Stimulated activated CD4-positive, alpha-beta T cell treated with anti-CD3 and anti-CD28 coated beads, Interleukin-12 subunit alpha, Interleukin-12 subunit beta, amount 100 ng/mL, for 4 hours (primary cell): ENCODE measurements at places on chromosomes 3 and 15.

DNA sequence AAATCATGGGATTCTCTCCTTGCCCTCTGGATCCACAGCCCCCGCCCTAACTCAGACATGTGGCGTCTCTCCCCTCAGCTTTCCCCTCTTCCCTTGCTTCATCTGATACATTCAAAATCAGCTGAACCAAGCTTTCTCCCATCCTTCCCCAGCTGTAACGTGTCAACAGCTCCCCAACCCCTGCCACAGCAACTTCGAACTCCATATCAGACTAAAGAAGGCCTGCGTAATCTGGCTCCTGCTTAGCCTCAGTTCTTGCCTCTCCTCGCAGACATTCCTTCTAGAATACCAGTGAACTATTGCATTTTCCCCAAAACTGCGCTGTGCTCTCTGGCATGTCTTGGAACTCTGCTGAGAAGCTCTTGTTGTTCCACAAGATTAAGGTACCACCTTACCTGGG, 18.3 kb downstream of the B4GALT4 start:
- no peak for DNase-seq

DNA sequence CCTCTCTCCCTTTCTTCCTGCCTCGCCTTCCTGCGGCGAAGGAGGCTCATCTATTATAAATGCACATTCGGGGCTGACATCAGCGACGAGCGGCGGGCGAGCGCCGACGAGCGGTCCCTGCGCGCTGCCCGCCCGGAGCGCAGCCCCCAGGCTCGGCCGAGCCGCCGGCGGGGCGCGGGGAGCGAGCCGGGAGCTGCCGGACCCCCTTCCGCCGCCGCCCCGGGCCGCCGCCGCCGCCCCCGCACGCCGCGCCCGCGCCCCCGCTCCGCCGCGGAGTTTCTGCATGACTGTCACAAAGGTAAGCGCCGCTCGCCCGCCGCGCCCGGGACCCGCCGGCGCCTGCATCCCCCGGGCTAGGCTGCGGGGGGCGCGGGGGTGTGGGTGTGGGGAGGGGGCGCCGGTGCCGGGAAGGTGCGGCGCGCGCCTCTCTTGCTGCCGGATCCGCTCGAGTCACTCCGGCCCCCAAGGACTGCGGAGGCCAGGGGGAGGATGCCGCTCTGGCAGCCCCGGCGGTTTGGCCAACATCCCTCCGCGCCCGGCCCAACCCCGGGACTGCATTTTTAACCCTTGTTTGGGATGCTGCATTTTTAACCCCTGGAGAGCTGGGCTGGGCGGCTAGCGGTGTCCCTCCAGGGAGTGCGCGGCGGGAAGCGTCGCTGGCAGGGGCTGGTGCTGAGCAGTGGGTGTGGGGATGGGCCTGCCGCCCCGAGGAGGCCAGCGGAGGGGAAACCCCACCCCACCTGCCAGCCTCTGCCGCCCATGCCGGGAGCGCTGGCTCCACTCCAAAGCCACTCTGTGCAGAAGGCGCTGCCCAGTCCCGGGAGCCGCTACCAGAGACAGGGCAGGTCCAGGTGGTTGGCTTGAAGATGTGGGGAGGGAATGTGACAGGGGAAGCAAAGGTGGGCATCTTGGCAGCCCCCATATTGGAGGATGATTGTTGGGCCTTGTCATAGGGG, at the start of gene CORO2B:
Gene CORO2B, plus strand, starts transcription at position 14 of the 956 bp plus-strand sequence. Its CDS starts 270 bp downstream, at position 284.
- DNase-seq: peak; percentile 11

- no peak for DNase-seq
These were observed 11.2 kb downstream of the HERC1 start for GRCh38 chr15:63822580-63822979.

- no peak for DNase-seq
These were observed 24.5 kb upstream of the NEDD4 start for GRCh38 chr15:56017920-56018319.

DNA sequence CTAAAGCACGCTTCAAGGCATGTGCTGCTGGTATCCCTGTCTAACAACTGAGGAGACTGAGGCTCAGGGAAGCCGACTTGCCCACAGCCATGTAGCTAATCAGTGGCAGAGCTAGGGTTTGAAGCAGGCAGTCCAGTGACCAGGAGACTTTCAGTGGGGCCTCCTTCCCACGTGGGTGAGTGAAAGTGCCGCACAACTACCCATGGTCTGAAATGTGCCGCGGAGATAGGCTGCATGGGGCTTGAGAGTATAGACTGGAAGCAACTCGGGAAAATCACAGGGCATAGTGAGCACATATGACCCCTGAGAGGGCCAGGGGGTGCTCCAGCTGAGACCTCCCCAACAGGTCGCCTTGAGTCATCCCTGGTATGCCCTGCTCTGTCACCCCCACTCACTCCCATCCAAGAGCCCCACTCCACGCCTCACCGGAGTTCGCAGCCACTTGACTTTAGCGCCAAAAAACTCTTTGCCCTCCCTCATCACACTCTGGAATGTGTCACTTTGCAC, 19.1 kb downstream of the FAM174B start:
- no peak for DNase-seq

DNA sequence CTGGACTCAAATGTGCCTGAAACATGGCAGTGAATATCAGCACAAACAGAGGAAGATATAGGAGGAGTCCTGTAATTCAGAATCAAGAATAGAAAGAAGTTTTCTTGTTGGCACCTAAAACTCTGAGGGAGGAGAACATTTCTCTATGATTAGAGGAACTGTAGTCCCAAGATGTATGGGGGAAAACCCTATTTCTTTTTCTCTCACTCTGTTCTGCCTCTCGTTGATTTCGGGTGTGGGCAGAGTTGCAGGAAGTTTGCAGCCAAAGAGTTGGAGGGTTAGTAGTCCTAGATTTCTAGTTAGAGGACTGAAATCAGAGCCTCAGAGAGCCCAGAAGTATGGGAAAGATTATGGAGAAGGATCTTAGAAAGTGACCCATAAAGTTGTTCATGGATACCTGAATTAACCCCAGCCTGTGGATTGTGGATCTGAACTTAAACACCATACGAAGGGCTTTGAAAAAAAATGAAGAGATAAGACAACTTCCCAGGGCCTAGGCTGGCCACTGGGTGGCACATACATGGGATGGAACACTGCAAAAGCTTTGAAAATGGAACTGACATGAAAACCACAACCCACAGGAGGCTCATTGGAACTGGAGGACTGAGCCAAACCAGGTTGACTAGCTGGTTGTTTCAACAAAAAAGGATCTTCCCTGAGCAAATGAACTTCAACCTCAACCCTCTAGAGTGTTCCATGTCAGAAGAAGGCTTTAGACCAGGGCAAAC, 34.6 kb downstream of the FMN1 start:
- DNase-seq: no peak

- no peak for DNase-seq
These were observed 7.2 kb upstream of the LAMB2 start for GRCh38 chr3:49140080-49140479.

DNA sequence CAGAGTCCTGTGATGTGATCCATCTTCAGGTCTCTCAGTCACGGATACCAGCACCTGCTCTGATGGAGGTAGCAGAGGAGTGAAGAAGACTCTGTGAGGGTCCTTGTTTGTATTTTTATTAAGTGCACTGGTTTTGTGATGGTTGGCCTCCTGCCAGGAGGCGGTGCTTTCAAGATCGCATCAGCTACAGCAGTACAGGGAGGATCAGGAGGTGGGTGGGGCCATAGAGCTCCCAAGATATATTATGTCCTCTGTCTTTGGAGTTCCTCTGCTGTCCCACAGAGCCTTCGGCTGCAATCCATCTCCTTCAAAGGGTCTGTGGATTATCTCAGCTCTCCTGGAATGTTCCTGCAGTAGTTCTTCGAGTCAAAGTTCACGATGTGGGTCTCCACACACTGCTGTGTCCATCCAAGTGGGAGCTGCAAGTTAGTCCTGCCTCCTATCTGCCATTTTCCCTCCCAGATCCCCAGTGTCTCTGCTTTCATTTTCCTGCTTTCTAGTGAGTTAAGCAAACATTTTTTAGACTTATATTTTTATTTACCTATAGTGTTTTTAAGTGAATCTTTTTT, 54.7 kb downstream of the TM2D3 start:
- DNase-seq: no peak

DNA sequence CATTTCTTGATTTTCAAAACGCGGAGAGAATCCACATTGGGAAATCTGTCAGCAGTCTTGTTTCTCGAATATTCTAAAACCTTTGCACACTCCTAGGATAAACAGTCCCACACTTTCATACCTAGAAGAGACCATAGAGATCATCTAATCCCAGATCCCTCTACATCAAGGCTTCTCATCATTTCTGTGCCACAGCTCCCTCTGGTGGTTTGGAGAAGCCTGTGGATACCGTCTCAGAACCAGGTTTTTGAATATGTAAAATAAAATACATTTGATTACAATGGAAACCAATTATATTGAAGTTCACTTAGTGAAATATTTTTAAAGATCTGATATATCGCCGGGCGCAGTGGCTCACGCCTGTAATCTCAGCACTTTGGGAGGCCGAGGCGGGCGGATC, 211.9 kb upstream of the GOLGA6L4 start:
- no peak for DNase-seq

GRCh38 chr3:42226470-42227425, 39.2 kb downstream of the CCK start:
- DNase-seq: no peak

GRCh38 chr3:172210355-172210754, 171.0 kb downstream of the FNDC3B start:
- no peak for DNase-seq

DNA sequence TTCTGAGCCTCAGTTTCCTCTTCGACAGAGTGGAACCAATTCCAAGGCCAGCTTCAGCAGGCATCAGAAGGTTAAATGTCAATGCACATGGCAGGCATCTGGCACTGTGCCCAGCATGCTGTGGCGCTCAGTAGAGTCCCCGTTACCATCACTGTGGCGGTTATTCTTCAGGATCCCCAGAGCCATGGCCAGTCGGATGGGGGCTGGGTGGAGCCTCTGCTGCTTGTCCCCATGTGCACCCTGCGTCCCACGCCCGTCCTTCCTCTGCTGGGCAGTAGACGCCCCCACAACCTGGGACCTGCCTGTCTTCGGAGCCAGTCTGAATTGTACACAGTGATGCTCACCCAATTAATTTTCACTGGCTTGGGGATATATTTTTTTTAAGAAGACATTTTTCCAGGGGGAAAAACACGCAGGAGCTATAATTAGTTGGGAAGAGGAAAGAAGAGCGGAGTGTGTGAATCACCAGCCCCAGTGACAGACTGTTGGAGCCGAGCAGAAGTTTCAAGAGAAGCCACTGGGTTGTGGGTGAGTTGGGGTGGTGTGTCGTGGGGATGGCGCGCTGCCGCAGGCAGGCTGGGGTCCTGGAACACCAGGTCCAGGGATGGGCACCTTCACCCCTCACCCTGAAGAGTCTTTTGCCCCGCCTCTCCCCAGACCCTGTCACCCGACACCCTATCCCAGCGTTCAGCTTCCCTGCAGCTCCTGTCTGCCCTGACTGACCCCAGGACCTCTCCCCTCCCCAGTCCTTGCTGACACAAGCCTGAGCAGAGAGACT, 26.8 kb upstream of the RPL29 start:
- DNase-seq: no peak

DNA sequence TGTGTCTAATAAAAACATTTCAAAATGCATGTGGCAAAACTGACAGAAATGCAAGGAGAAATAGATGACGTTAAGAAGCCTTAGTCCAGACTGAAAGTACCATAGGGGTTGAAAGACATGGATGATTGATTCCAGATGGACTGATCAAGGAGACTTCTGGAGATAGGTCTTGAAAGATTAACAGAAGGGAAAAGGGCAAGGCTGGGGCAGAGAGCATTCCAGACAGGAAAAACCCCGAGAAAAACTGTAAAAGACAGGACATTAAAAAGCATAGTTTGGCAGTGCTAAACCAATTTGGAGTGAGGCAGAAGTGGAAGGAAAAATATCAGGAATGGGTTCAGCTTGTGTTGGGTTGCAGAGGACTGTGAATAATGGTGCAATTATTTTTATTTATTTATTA, 375.2 kb upstream of the SGO1 start:
- DNase-seq: no peak

DNA sequence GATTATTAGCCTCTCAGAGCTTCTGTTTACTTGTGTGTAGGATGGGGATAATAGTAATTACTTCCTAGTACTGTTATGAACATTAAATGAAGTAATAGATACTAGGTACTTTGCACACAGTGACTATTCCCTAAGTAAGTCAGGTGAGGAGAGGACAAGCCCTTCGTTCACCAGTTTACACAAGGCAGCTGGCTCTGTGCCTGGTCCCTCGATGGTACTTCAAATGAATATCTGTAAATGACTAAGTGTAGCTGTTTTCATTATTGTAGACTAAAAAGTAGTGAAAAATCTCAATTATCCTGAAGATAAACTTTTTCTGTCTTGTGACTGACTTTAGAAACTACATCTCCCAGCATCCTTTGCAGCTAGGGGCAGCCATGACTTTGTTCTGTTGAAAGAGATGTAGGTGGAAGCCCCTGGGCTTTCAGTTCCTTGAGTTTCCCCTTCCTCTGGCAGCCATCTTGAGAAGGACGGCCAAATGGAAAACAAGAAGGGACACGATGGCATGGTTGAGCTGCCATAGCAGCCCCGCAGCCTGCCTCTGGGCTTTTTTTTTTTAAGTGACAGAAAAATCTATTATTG, 11.7 kb upstream of the WNT7A start:
- DNase-seq: no peak

- DNase-seq: no peak
These were observed 81.3 kb upstream of the BHLHE40 start for GRCh38 chr3:4897765-4898453.
